ENCODE measurements at places on chromosomes 12 and 14.

DNA sequence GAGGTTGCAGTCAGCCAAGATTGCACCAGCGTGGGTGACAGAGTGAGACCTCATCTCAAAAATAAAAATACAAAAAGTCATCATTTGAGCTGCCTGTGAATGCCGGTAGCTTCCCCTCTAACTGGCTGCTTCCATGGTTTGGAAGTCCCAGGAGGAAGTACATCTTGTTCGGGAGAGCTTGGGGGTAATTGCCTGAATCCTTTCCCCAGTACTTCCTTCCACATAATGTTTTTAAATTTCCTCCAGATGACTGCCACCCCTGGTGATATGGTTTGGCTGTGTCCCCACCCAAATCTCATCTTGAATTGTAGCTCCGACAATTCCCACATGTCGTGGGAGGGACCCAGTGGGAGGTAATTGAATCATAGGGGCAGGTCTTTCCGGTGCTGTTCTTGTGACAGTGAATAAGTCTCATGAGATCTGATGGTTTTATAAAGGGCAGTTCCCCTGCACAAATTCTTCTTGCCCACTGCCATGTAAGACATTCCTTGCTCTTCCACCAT, 87.2 kb downstream of the SPRING1 start:
- DNase-seq, result no peak

DNA sequence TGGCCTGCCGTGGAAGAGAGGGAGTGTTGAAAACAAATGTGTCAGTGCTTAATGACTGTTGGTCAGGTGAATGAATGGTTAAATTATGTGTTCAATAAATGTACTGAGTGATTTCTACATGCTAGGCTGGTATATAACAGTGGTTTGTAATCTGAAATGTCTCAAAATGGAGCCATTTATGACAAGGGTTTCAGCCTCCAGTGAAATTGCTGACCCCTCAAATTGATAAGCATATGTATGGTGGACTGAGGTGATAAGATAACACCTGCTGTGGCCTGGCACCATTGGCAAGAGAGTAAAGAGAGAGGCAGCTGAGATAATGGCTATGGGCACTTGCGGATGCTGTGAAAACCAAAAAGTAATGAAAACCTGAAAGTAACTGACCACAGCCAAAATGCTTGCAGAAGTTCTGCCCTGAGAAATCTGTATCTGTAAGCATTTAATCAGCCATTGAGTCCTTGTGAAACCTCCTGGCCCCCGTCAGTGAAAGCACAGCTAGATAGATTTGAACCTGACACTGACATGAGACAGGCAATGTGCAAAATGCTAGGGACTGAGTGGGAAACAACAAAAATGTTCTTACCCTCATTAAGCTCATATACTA, 1.4 kb upstream of the BCAT1 start:
- DNase-seq, result no peak

DNA sequence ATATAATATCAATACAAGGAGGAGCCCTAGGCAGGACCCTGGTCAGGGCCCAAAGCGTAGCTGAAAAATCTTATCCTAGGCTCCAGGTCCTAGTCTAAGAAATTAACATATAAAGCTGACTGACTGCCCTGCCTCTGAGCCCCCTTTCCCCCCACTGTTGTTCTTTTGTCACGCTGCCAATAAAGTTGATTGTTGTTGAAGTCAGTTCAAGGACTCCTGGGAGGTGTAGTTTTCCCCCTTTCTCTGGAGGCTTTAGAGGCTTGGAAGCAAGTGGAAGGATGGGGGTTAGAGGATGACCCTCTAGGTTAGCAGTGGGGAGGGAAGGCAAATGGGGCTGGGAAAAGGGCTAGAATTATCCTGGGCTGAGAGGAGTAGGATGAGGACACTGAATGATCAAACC, 3.2 kb downstream of the PPP1R1A start:
- no peak for DNase-seq

- DNase-seq, result no peak
Measured at GRCh38 chr12:127268213-127268612, 998.8 kb upstream of the TMEM132C start.

DNA sequence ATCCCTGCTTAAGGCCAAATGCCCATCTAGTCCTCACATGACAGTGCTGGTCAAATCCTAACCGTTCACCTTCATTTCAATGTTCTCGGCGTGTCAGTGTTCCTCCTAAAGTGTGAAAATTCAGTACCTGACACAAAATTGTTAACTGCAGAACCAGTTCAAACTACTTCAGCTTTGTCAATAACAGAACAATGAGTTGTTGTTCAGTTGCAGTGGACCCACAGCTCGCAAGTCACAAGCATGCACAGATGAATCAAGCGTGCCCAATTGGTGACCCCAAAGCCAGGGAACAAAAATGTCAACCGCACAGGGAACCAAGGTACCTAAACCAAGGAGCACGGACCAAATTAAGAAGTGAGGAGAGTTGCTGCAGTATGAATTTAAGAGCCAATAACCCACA, 23.2 kb downstream of the NRDE2 start:
- DNase-seq, result no peak

DNA sequence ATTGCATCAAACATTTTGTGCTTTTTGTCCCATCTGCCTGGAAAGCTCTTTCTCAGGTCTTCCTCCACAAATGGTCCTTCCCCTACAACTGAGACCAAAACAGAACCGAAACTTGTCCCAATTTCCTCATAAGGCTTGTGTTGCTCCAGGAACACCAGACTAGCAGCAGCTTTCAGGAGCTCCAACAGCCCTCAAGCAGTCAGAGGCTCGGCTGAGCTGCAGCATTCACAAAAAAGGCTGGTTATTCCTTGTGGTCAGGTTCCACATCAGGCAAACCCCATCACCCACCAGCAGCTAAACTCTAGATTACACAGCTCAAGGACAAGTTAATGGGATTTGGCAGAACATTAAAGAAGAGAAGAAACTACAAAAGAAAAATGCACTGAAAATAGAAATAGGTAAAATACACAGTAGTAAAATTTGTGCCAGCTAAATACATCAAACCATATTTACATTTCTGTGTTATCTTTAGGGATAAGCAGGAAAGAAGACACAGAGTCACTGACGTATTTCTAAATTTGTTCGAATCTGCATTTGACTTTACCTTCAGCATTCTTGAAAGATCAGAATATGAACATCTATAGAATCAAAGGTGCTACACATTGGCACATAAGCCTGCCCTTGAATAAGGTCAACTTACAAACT, 141.2 kb downstream of the STXBP6 start:
- DNase-seq, result no peak

DNA sequence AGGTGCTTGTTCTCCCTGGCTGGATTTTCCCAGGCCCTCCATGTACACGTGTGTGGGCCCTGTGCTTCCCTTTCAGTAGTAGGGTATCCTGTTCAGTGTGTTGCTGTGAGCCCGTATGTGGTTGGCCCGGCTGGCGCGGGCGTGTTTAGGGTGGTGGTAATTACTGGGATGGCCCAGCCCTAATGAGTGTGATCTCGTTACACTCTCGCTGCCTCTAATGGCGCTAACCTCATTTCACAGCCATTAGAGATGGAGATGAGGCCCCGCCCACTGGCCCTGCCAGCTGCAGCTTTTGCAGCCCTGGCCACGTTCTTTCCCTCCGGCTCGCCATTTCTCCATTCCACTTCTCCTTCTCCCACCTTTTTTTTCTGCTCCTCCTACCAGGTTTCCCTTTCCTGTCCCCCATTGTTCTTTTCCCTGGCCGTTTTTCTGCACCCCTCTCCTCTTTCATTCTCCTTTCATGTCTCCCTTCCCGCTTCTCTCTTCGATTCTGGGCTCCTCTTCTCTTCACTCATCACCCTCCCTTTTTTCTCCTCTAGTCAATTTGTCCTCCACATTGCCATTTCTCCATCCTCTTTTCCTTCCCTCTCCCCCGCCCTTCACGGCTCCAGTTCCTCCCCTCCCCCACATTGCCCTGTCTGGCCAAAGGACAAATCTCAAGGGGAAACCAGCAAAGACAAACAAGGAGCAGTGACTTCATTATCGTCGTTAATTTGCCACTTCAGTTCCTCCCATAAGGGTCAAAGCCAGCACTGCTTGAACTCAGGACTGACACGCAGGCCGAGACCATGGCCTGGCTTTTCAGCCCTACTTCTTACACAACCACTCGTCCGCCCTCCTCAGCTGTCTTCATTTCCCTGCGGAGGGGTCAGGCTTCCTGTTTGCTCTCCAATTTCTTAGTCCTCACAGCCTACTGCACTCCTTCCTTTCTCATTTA, 6.8 kb downstream of the ZFHX2 start:
- no peak for DNase-seq

- DNase-seq, result no peak
Measured at GRCh38 chr14:104954746-104955395, 23.3 kb downstream of the AHNAK2 start.

- DNase-seq, result no peak
Measured at GRCh38 chr14:78070344-78070743, 99.8 kb upstream of the NRXN3 start.

GRCh38 chr12:29750131-29750927, 33.4 kb downstream of the TMTC1 start:
- no peak for DNase-seq

DNA sequence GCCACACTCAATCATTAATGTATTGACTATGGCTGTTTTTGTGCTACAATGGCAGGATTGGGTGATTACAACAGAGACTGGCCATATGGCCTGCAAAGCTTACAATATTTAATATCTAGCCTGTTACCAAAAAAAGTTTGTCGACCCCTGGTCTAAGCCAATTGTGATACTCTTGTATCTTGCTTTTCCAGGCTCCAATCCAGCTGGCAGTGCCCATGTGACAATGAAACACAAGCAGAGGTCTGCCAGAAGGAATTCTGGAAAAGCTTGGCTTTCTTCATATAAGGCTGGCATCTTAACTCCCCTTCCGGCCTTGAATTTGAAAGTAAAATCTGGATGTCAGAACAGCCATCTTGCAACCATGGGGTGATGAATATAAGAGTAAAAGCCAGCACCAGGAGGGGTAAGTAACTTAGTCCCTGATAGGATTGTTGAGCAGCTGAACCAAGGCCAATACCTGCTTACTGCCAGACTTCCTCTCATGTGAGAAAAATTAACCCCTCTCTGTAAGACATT, 458.7 kb downstream of the TMTC2 start:
- DNase-seq, result no peak

GRCh38 chr14:45065540-45065939, 18.4 kb upstream of the PRPF39 start:
- no peak for DNase-seq

GRCh38 chr14:75619548-75619947, 41.1 kb downstream of the ERG28 start:
- DNase-seq, result no peak

GRCh38 chr12:13242936-13243335, 46.4 kb downstream of the EMP1 start:
- no peak for DNase-seq

DNA sequence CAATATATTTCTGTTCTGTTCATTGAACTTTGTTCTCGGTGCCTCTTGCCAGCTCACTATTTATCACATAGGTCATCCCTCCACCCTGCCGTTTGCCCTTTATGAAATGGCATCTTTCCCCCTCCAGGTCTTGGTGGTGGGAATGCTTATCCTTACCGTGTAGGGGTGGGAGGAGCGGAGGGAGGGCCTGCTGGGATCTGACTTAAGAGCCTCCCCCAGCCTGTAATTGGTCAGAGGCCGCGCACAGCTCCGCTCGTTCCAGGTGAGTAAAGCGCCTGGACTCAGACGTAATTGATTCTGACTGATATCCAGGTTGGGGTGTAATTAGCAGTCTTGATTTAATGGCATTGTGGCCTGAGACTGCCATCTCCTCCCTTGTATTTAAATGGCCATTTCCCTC, 185.3 kb downstream of the TSPAN9 start:
- DNase-seq, result no peak

- no peak for DNase-seq
Measured at GRCh38 chr14:97218691-97219430, 421.7 kb downstream of the VRK1 start.

DNA sequence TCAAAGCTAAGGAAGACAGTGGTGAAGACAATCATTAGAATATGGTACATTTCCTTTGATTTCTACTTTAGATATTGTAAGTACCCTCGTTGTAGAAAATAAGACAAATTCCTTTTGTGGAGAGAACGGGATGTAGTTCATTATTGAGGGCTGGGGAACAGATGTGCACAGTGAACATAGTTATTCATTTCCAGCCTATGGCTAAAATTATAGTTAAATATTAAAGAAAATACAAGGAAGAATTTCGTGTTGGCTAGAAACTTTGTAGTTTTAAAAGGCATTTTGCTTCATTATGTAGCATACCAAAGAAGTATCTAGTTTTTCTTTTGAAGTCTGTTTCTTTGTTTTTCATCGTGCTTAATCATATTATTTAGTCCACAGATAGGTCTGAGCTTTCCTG, 201.8 kb downstream of the ESR2 start:
- DNase-seq, result no peak

GRCh38 chr12:80121661-80122060, 22.3 kb downstream of the OTOGL start:
- no peak for DNase-seq

- no peak for DNase-seq
Measured at GRCh38 chr12:102512523-102512922, 32.2 kb upstream of the IGF1 start.

DNA sequence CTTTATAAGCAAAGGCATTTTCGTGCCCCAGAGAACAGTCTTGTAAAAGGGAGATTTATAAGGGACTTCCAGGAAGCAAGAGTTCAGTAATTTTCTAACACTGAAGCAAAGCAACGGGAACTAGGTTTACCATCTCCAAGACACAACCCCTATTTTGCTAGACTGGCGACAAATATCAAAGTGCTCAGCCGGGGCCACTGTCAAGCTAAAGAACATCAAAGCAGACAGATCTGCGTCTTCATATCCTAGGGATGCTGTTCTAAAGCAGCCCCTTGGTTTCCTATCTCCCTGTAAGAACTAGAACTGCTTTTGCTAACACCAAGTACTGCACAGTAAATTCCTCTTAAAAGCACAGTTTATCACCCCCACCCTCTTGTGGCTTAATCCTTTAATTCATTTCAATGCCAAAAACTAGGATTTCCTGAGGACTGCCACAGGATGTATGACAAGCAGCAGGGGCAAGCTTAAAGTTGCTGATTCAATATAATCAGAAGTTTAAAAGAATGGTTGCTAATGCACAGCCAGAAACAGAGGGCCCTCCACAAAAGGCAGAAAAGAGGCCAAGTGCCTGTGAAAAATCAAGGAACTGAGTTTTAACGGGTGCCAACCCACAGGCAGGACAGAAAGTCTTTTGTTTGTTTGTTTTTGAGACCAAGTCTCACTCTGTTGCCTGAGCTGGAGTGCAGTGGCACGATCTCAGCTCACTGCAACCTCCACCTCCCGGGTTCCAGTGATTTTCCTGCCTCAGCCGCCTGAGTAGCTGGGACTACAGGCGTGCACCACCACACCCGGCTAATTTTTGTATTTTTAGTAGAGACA, 44.0 kb upstream of the ISM2 start:
- no peak for DNase-seq

DNA sequence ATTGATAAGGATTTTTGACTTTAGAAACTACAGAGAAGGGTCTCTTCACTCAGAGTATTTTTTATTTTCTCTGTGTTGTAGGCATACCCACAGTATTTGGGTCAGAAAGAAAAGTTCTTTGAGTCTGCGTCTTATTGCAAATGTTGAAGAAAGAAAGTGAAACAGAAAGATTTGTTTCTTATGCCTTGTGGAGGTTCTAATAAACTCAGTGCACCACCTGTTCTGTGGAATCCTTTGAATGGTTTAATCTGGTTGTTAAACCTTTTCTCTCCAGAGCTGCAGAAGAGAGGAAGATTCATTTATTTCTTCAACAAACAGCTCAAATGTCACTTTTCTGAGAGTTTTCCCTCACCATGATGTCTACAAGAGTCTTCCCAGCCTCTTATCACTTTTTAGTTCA, 146.6 kb upstream of the PLEKHG7 start:
- no peak for DNase-seq
